ENCODE measurements at places on chromosomes 16 and 17.

DNA sequence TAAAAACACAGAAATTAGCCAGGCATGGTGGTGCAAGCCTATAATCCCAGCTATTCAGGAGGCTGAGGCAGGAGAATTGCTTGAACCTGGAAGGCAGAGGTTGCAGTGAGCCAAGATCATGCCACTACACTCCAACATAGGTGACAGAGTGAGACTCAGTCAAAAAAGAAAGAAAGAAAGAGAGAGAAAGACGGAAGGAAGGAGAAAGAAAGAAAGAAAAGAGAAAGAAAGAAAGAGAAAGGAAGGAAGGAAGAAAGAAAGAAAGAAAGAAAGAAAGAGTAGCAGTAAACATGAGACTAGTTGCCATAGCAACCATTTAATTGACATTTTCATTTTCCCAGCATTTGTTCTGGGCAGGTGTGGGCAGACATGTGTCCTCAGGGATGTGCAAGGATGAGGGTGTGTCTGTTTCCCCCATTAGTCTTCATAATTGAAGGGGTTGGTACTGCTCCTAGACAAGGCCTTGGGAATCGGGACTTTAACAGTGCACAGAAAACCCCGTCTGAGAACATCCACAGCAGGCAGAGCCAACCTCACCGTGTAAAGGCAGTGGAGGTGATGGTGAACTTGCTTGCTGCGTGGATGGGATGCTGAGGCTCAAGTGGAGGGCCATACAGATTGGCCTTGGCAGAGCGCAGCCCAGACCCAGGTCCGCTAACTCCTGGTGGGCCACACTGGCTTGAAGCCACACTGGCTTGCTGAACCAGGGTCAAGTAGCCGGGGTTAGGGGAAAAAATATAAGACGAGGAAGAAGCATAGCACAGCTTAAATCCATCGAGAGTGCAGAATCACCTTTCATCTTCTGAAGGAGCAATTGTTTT lies 35.2 kb upstream of the KIFC3 start:
- DNase-seq = no peak

- no peak for DNase-seq
Measured at GRCh38 chr17:50797135-50797810, 30.0 kb upstream of the ANKRD40CL start.

DNA sequence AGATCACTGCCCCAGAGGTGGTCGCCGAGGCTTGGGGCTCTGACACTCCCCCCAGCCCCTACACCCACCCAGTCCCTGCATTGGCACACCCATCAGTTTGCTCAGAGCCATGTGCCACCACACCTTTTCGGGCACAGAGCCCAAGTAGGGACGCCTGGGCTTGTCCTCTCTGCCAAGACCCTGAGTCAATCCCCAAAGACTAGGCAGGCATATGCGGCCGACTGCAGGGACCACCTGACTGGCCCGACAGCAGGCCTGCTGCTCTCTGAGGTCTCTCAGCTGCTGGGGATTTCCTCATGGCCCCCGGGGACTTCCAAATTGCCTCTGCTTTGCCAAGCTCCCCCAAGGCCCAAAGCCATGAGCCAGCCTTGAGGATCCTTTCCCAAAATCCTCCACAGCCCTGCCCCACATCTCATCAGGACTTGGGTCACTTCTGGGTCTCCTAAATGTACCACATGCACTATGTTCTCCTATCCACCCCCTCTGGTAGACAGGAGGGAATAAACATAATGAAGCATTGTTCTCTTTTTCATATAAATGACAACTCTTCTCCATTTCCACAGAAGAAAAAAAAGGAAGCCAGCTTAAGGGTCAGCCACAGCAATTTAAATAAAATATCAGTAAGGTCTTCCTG lies 30.6 kb downstream of the MYO18A start:
- no peak for DNase-seq

GRCh38 chr17:53894591-53894990 lies 71.9 kb downstream of the KIF2B start:
- no peak for DNase-seq

DNA sequence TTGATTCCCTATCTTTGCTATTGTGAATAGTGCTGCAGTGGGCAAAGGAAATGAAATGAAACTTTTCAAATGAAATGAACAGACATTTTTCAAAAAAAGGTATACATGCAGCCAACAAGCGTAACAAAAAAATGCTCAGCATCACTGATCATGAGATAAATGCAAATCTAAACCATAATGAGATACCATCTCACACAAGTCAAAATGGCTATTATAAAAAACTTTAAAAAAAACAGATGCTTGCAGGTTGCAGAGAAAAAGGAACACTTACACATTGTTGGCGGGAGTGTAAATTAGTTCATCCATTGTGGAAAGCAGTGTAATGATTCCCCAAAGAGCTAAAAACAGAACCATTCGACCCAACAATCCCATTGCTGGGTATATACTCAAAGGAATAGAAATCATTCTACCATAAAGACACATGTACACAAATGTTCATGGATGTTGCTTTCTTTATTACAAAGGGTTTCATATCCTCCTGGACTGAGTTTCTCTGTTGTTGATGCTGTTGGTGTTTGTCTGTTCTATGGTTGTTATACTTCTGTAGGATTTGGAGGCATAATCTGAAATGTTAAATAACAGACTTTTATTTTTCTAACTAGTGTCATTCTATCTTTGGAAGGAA lies 99.3 kb upstream of the SOX9 start:
- no peak for DNase-seq

DNA sequence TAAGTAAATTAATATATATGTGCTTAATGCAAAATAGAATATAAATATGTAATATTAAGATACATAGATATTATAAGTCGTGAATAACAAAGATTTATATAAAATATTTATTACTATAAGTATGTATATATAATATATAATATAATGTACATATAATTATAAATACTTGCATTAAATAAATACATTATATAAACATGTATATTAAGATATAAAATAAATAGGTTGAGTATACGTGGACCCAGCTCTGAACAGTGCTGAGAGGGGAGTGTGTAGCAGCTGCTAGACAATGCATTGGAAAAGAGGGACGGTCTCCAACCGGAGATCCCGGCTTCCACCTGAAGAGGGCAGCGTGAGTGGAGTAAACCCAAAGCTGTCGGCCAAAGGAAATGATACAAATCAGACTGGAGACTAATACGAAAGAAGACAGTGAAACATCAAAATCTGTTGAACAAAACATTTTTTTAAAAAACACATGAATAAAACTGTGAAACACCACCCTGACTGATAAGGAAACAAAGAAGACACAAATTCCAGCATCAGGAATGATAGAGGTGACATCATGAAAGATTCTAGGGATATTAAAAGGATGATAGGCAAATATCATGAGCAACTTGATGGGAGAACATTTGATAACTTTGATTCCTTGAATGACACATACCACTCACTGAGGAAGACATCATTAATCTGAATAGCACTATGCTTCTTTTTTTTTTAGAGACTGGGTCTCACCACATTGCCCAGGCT lies 125.4 kb upstream of the CHMP6 start:
- peak; percentile 61 for DNase-seq
